ENCODE measurements at places on chromosomes 2 and 18.
A peak's percentile ranks its signal among the peaks of the same experiment; 100 is the strongest.

DNA sequence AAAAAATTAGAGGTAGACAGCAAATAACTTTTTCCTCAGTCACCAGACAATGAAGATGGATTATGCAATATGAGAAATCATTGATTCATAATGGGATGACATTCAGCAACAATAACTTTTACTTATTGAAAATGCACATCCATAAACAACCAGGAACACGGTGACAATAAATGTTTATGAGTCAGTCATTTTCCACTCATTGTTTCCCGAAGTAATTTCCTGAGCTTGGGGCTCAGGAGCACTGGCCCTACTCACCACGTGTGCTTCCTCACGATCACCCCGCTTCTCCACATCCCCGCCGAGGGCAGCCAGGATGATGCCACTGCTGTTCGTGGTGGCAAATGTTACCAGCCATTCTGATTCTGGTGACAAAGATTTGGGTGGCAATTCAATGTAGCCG, 156.3 kb downstream of the LAMA1 start:
- DNase-seq, result no peak

- no peak for DNase-seq
Measured at GRCh38 chr2:120933693-120934573, 198.3 kb downstream of the GLI2 start.

DNA sequence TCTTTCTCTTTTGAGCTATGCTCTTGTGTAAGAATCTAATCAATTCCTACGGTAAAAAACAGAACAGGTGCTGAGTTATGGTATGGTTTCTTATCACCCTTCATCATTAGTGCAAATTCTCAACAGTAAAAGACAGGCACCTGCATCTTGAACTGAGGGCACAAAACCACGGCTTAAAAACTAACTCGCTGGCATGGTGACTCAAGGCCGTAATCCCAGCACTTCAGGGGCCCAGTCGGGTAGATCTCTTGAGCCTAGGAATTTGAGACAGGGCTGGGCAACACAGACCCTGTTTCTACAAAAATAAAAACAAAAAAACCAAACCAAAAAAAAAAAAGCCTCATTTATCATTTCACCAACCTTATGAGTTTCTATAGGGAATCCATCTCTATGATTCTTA, 33.3 kb downstream of the THAP4 start:
- no peak for DNase-seq

GRCh38 chr2:166321076-166321475, 54.7 kb downstream of the SCN9A start:
- DNase-seq, result no peak

DNA sequence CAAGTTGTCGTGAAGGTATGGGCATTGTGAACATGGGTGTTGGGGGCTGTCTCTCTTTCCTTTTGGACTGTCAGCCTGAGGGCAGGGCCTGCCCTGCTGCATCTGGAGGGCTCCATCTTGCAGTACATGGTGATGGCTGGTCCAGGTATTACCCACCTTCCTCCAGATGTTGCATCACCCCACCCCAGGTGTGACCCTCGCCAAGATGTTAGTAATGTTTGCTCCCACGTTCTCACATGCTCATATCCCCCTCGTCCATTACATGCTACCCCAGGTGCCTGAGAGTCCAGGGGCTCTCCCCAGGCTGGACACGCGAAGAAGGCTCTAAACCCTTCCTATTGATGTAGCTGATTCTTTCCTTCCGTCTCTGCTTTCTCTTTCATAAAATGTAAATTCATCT, 13.9 kb downstream of the ZAP70 start:
- no peak for DNase-seq

GRCh38 chr2:230578106-230578505, 134.5 kb upstream of the CAB39 start:
- DNase-seq, result no peak

GRCh38 chr2:52613064-52613463, 1154.5 kb upstream of the CHAC2 start:
- peak; percentile 7 for DNase-seq

- no peak for DNase-seq
Measured at GRCh38 chr2:27072920-27073319, 1.5 kb upstream of the OST4 start.

DNA sequence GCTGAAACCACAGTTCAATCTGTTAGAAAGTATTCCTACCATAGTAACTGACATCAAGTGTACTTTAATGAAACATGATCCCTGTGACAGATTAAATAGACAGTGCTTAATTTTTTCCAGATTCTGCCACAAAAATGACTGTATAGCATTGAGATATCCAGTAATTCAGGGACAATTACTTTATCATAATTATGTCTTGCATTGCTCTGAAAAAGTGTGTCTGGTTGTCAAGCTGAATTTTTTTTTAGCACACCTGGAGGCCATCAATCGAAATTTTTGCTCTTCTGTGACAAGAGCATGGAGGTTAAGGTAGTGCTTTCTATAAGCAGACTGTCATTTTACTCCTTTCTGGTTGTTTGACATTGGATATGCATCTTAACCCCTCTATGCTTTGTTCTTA, 1083.8 kb upstream of the NRXN1 start:
- DNase-seq, result no peak

DNA sequence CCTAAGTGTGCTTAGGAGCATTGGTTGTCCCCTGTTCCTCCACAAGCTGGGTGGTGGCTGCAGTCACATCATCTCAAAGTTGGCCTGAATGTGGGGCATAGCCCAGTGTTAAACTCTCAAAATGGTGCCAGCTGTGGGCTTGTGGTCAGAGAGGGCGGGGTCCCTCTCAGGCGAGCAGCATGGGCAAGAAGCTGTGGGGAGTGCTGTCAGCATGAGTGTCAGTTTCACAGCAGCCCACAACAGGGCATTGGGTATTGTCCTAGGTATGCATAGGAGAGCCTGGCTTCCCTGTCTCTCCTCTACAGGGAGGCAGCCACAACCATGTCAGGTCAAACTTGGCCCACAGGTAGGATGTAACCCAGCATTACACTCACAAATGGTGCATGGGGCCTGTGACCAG, 285.6 kb upstream of the THSD7B start:
- no peak for DNase-seq

DNA sequence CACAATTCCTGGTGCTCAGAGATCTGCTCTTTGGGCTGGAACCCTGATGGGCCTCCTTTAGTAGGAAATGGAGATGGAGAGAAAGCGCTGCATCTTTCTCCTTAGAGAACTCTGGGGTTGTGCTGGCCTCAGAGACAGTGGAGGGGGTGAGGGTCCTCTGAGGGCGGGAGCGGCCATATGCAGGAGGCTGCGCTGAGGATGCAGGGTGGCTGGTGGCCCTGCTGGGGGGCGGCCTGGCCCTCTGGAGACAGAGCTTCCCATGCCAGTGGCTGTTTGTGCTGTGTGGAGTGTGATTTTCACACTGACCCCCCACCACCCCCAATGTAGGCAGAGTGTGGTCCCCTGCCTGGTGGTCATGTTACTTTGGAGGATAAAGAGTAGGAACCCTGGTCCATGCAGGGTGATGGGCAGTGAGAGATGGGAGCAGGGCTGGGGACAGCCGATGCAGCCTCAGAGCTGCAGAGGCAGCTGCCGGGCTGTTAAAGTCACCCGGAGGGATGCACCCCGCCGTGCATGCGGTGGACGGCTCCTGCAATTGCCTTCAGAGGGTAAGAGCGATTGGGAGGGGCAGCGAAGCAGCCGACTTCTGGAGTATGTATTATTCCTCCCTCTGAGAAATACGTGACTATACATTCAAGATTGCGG, 194.6 kb downstream of the FAM210A start:
- DNase-seq, result no peak

- DNase-seq, result no peak
Measured at GRCh38 chr2:70854411-70854810, 18.8 kb upstream of the CD207 start.

- DNase-seq, result no peak
Measured at GRCh38 chr2:136132825-136133155, 14.8 kb upstream of the CXCR4 start.

DNA sequence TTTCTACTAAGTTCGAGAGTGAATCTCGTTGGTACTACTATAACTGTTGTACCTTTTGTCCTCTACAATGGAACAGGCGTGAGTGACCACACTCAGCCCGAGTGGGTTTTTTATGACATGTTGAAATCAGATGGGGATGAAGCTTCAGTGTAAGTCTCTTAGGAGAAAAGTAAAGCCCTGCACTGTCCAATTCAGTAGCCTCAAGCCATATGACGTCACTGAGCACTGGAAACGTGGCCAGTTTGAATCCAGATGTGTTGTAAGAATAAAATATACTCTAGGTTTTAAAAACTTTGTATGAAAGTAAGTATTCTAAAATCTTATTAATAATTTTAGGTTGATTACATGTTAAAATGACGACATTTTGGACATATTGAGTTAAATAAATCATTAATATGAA, 101.7 kb upstream of the SP3 start:
- no peak for DNase-seq

DNA sequence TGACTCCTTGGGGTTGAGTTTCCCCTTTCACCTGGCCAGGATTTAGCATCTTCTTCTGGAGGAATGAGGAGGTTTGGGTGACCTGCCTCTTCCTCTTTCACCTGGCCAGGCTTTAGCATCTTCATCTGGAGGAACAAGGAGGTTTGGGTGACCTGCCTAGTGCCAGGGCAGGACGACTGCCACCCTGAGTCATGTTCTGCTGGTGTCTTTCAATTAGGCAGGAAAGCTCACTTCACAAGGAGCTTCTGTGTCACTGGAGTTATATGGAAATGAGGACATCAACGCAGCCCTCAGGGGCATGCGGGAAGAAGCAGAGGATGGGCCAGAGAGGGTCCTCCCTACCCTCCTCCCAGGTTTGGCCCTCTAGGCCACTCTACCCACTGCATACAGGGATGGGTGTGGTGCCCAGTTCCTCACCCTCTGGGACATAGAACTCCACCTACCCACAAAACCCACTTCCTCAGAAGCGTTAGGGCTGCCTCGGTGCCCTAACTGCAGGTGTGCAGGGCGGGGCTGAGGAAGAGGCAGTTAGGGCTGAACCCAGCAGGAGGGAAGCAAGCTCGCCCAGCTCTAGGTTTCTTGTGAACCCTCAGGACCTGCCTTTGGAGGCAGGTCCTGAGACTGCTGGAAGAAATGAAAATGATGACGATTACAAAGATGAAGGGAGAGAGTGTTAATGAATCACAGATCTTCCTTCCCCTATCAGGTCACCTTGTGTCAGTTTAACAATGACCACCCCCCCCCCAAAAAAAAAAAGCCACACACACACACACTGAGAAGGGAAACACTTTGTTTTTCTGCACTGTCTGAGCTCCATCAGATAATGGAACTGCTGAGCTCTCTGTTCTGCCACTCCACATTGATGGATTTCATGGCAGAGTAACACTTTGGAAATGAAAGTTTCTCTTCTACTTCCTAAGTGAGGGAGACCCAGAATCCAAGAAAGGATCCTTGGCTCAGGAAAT, 71.0 kb downstream of the ARL4C start:
- no peak for DNase-seq

DNA sequence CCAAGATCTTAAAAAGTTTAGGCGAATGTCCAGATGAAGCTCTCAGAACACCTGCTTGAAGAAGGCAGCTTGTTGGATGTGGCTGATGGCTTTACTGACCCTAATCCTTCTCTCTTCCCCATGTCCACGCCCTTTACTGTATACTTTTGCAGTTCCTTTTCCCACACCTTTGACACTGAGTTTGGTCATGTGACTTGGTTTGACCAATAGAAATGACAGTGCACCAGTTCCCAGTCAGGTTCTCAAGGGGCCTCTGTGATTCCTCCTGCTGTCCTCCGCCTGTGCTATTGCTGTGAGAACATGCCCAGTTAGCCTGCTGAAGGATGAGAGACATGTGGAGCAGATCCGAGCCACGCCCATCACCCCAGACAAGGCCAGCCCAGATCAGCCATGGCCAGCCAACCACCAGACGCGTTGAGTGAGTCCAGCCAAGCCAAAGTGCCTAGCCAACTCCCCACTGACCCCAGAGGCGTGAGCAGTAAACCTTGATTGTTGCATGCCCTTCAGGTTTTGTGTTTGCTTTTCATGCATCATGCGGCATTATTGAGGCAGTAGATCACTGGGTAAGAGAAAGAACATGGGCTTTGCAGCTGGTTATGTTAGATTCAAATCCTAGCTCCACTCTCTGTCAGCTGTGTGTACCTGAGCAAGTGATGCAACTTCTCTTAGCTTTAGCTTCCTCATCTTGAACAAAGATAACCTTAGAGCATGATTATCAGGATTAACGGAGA, 258.0 kb upstream of the SIX2 start:
- DNase-seq, result no peak

GRCh38 chr2:180621941-180622918, 358.2 kb upstream of the UBE2E3 start:
- DNase-seq, result no peak

DNA sequence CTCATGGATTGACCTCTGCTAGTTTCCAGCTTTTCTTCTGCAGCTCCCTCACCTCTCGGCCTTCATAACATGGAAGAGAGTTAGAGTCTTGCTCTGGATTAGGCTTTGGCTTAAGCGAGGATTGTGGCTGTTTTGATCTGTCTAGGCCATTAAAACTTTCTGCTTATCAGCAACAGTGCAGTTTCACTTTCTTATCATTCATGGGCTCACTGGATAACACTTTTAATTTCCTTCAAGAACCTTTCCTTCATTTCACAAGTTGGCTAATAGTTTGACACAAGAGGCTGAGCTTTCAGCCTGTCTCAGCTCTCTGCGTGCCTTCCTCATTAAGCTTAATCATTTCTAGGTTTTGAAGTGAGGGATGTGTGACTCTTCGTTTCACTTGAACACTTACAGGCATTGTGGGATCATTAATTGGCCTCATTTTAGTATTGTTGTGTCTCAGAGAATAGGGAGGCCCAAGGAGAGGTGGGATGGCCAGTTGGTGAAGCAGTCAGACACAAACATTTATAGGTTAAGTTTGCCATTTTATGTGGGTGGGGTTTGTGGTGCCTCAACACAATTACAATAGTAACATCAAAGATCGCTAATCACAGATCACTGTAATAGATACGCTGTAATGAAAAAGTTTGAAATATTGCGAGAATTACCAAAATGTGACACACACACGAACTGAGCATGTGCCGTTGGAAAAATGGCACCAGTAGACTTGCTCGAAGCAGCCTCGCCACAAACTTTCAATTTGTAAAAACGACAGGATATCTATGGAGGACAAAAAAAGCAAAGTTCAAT, 129.3 kb downstream of the ZNF236 start:
- no peak for DNase-seq

GRCh38 chr2:234702731-234703225, 205.9 kb upstream of the ARL4C start:
- no peak for DNase-seq

GRCh38 chr18:44944461-44944860, 263.8 kb downstream of the SETBP1 start:
- no peak for DNase-seq

DNA sequence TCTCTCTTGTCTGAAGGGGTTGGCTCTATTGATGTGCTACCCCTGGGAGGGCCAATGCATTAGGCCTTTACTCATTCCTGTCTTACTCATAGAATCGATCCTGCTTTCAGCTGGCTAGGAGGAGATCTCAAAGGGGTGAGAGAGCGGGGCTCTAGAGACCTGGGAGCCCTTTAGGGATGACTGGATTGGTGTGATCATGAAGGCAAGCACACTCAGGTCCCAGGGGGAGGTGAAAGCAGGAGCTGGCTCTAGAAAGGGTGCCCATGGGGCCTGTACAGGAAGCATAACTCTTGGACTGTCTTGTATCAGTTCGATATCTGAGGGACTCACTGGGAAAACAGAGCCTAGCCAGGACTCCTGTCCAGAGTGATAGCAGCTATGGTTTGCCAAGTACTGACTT, 47.8 kb downstream of the INPP4A start:
- no peak for DNase-seq

GRCh38 chr2:191538334-191538903, 139.5 kb upstream of the NABP1 start:
- DNase-seq, result no peak

- no peak for DNase-seq
Measured at GRCh38 chr18:54805571-54806334, 22.5 kb upstream of the RAB27B start.
